ENCODE measurements at places on chromosomes 7 and 10.

- DNase-seq: no peak
Observed at GRCh38 chr10:108608860-108609259, 1314.5 kb downstream of the XPNPEP1 start.

DNA sequence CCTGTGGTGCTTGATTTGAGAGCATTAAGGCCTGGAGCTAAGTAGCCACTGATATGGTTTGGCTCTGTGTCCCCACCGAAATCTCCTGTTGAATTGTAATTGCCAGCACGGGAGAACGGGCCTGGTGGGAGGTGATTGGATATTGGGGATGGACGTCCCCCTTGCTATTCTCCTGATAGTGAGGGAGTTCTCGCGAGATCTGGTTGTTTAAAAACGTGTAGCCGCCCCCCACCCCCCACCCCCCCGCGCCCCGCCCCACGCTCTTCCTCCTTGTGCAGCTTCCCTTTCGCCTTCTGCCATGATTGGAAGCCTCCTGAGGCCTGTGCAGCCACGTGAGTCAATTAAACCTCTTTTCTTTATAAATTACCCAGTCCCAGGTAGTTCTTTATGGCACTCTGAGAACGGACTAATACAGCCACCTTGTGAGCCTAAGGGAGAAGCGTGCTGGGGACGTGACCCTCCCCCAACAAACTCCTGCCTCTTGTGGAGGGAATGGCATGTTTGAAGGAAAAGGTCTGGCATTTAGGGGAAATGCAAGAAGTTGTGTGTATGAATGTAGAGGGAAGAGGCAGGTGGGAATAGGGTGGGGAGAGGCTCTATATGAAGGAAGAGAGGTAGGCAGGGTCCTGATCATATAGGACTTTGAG, 118.0 kb upstream of the KMT2C start:
- no peak for DNase-seq

GRCh38 chr7:13542451-13542850, 447.0 kb downstream of the ETV1 start:
- no peak for DNase-seq

DNA sequence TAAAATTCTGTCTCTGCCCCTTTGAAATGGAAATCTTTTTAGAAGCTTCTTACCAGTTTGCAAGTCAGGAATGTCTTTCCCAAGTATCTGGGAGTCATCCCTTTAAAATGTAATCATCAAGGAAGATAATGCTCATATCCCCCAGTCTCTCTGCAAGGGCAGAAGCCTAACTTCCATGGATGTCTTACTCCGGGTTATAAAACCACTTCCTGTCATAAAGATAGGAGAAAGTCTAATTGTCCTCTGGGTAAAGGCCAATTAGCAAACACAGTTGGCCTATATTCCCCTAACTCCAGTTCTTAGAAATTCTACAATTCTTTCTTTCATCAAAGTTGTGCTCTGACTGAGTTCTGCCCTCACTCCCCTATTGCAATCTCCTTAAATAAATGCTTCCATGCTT, 1631.5 kb upstream of the LRRTM3 start:
- DNase-seq: no peak

- no peak for DNase-seq
Observed at GRCh38 chr10:84497978-84498377, 169.6 kb downstream of the CCSER2 start.

DNA sequence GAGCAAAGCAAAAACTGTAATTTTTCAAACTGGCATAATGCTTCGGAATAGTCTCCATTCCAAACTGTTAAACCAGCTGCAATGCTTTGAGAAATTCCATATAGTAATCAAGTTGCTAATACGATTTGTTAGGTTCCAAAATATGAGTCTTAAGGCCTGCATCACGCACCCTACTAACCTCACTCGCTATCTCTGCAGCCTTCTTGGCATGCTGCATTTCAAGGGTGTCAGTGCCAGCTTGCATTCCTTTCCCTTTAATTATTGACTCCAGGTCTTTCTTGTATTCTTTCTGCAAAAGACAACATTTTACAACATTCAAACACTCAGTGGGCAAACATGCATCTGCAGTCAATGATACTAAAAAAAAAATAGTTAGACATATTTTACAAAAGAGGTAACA, 61.8 kb downstream of the NEBL start:
- DNase-seq: no peak

DNA sequence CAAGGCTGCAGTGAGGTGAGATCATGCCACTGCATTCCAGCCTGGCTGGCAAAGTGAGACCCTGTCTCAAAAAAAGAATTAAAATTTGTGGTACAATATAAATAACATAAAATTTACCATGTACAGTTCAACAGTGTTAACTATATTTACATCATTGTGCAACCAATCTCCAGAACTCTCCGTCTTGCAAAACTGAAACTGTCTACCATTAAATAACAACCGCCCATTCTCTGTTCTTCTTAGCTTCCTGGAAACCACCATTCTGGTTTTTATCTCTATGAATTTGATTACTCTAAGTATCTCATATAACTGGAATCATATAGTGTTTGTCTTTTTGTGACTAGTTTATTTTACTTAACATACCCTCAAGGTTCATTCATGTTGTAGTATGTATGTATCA, 167.6 kb downstream of the AUTS2 start:
- no peak for DNase-seq

DNA sequence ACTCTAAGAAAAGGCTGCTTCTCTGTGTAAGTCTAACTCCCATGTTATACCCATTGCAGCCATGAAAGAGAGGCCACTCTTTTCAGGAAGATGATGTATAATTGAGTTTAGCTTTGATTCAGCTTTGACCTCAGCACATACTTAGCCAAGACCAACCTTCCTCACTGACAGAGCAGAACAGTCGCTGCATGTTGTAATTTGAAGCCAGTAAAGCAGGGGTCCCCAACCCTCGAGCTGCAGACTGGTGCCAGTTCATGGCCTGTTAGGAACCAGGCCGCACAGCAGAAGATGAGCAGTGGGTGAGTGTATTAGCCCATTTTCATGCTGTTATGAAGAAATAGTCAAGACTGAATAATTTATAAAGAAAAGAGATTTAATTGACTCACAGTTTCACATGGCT, 223.9 kb downstream of the GPR158 start:
- DNase-seq: no peak

DNA sequence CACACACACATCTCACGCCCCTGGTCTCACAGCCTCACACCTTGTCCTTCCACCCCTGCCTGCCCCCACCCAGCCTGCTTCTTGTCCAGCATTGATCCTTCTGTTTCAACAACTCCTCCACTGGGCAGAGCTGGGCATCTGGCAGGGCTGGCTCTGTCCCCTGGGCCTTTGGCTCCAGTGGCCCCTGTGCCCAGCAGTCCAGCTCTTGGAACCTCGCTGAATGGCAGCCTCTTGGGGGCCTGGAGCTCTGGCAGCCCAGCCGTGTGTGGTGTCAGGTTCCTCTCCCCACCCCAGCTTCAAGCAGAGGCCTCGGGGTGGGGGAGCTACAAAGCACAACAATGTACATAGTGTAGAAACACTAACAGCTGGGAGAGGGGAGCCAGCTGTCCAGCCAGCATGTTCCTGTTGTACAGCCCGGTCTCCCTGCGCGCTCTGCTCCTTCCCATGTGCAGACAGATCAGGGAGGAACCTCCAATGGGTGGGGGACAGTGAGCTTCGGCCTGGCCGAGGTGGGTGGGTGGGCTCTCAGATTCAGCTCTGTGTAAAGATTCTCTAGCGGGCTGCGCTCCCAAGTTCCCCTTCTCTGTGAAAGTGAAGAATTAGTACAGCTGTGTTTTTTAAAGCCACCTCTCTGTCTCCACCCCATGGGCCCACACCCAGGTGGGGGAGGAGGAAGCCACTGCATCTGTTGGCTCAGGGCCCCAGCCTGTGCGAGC, 19.4 kb downstream of the ZMIZ2 start:
- DNase-seq: no peak

GRCh38 chr7:39855325-39855674, 94.8 kb upstream of the CDK13 start:
- no peak for DNase-seq

GRCh38 chr7:151244196-151244840, 4.2 kb downstream of the SMARCD3 start:
- DNase-seq: peak; percentile 70

Measured in stimulated activated CD4-positive, alpha-beta T cell treated with anti-CD3 and anti-CD28 coated beads, Interleukin-2, amount 100 ng/mL, for 24 hours (primary cell).